GM04504 (cell line): ENCODE measurements at places on chromosomes 6 and 20.

DNA sequence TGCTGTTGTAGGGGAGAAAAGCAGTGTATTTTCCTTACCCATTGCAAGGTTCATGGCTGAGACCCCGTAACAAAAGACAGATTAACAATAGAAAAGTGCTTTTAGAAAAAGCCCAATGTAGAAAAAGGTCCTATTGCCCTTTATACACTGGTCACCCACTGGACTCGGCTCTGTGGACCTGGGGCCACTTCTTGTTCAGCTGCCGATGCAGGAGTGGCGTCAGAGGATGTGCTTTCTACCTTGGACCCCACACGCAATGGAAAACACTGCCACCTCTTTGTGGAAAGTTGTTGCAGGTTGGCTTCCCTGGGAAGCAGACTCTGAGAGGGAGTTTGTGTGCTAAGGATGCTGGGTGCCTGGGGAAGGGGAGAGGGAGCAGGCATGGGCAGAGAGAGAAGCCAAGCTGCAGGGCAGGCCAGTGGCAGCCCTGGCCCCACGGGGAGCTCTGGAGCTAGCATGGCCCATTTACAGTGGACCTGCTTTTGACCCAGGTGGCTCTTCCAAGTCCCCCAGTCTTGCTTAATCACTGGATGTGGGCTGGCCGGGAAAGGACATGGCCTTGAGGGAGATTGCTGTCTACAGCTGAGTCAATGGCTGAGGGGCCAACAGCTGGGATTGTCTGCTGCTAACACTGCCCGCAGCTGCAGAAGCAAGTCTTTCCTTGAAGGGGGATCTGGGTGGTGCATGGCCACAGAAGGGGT is 142.9 kb downstream of the CDC5L start:
- DNase-seq = no peak

DNA sequence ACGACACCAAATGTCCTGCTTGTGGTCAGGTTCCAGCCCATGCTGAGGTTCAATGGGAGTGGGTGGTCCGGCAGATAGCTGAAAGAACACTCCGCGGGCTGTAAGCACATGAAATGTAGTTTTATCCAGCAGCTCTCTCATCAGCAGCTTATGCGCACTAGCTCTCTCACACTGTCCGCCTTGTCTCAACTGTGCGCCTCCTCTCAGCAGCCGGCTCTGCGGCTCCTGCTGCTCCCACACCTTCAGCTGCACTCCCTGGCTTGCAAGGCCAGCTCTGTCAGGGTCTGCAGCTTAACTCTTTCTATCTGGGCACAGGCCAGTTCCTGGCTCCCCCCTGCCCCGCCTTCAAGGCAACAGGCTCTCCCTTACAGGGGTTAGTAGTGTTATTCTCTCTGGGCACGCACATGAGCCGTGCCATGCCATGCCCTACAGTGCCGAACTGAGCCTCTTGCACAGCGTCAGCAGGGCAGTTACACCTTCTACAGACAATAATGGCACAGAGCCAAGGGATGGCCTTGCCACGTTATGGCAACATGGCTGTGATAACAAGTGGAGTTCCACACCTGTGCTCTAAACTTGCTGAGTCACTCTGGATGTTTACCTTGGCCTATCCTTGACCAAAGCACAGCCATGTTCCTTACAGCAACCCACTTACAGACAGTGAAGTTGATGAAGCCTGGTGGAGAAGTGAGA is 84.0 kb upstream of the LRFN2 start:
- DNase-seq = no peak

DNA sequence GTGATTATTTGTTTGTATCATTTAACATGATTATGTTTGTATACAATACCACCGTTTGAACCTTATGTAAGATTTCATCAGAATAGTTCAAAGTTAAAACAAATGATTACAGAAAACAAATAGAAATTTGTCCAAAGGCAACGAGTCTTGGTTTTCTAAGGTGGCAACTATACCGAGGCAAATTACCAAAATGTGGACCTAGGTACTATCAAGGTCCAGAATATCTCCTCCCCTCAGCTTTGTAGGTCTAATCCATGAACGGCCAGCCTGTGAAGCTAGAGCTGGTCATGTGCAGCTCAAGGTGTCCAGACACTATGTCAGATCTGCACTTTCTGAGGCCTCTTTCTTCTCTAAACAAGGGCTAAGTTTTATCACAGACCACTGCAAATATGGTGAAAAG is 151.7 kb upstream of the BEND3 start:
- no peak for DNase-seq

DNA sequence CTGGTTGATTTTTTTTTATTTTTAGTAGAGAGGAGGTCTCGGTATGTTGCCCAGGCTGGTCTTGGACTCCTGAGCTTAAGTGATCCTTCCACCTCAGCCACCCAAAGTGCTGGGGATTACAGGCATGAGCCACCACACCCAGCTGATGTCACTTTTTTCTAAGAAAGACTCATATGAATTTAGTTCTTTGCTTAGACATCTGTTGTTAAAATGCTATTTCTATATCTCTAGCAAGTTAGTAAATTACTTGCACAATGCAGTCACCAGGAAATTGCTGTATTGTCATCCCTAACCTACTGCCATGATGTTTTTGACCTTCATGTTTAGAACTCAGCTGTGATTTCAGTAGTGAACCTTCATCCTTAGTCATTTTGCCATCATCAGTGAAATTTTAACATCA is 5.7 kb downstream of the KDM1B start:
- no peak for DNase-seq

DNA sequence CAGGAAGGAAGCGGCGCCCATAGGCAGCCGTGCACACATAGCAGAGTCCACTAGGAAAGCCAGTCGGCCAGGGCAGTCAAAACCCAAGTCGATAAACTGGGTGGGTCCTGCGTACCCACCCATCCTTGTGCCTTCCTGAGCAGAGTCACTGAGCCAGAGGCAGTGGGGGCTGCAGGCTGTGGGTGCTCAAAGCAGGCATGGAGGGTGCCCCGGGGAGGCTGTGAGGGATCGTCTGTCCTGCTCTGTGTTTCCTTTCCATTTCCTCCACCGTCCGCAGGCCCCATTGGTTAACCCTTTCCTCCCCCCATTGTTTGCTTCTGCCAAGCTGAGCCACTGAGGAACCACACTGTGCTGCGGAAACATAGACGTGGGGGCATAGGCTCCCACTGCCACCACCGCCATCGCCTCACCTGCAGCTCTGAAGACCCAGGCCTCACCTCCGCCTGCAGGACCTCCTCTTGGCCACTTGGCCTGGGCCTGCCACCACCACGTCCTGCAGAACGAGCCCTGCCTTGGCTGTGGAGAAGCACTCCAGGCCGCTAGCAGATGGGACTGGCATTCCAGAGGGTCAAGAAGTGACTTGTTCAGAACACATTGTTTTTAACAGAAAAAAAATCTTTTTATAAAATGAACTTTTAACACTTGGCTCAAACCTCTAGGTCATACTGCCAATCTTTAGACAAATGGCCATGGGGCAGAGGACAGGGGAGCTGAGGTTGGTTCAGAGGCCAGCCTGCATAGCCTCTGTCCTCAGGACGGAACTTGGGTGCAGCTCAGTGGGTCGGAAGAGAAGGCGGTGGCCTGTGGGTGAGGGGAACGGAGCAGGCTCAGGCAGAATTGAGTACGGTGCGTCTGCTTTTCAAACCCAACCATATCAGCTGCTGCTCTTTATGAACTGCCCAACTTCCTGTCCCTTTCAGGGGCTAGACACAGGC is 52.6 kb downstream of the TCP11 start:
- no peak for DNase-seq

DNA sequence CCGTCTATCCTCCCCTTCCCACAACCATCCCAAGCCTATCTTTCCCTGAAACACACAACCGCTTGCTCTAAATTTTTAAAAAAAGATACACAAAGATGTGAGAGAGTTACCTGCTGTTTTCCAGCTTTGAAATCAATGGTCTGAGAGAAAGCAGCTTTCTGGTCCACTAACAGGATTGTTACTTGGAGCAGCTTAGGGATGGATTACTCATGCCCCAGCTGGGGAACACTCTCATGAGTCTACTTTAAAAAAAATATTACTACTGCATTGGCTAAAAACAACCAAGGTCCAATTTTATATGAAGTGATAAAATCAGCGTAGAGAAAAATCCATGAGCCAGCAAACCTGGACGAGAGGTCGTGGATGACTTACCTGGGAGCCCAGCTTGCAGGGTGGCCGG is 29.6 kb upstream of the FOXC1 start:
- DNase-seq = no peak

- DNase-seq = no peak
Measured at GRCh38 chr6:23325065-23325464, 755.7 kb downstream of the HDGFL1 start.

DNA sequence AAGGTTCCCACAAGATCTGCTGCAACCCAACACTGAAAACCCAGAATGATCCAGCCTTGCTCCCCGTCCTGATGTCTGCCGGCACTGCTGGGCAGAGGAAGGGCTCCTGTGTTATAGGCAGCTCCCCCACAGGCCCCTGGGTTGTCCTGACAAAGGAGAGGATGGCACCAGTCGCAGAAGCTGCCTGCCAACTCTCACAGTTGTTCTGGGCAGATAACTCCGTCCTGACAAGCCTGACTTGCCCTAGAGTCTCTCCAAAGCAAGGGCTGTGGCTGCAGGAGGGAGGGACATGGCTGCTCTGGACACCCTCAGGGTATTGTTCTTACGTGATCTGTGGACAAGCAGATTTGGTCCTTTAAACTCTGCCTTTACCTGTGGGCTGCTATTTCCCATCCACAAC is 243.8 kb downstream of the CDH26 start:
- DNase-seq = no peak
